ENCODE measurements at places on chromosomes 2 and 18.

- DNase-seq: no peak
Observed at GRCh38 chr18:4286256-4286655, 168.9 kb downstream of the DLGAP1 start.

DNA sequence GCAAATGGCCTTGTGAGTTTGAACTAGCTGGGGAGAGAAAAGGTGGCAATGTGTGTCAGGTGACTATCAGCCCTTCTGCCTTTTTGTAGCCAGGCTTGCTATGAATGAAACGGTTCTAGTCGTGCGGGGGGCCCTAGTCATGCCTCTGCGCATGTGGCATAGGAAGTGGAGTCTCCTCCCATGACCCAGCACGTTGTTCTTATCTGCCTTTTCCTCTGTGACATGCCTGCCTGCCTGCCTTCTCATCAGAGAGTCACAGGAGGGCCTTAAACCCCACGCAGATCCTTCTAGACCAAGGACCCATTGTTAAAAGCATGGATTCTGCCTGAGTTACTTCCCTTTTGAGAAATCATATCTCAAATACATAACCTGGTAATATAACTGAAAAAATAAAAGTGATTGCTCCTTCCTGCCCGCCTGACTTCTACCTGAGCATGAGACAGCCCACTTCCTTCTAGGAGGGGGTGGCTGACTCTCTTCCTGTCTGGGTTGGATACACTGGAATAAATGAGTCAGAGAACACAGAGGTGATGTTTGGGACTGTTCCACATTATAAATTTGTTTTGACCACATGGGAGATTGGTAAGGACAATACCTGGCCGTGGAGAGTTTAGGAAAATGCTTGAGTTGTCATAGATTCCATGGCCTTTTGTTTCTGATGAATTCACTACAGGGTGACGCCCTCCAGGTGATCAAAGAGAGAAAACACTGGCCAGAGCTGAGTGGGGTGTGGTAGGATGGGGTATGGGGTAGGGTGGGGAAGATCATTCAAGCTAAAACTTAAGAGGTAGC lies 49.8 kb downstream of the FBLN7 start:
- DNase-seq: no peak

DNA sequence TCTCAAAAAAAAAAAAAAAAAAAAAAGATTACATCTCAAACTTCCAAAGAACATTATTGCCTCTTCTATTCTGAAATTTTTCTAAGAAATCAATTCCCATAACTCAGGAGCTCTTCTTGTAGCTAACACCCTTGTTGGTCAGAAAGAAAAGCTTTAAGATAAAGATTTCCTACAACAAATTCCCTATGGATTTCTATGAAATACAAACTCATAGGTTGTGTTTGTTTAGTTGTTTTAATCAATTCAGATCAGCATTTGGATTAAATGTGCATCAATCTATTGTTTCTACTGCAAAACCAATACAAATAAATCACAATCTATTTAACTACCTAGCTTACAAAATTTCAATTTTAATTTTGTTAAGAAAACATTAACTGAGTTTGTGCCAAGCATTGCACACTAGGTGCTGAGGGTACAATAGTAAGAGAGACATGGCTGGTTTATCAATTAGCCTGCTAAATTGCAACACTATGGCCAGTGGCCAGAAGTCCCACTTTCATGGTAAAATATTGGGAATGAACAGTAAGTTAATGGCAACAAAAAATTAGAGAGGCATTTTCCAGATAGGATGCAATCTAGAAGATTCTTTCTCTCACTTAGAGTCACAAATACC lies 80.2 kb upstream of the MYCN start:
- no peak for DNase-seq

DNA sequence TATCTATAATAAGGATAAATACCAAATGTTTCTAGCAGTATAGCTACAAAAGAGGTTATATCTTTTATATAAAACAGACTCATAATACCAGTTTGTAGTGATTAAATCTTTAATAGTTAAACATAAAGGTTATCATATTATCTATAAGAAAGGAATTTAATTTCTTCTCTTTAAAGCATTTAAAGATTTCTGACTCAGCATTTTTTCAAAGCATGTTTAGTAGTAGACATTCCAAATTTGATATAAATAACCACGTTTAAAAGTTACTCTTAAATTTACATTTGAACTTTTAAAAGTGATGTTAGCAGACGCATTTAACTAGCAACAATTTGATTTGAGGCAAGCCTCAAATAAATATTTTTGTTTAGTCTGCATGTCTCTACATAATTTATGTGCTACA lies 1508.0 kb upstream of the NXPH2 start:
- no peak for DNase-seq

DNA sequence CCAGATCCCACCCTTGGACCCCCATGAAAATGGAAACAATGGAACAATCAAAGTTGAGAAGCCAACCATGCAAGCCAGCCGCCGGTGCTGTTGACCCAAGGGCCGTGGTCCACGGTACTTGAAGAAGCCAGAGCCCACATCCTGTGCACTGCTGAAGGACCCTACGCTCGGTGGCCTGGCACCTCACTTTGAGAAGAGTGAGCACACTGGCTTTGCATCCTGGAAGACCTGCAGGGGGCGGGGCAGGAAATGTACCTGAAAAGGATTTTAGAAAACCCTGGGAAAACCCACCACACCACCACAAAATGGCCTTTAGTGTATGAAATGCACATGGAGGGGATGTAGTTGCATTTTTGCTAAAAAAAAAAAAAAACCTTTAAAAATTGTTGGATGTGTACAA lies 26.5 kb upstream of the TXNDC2 start:
- no peak for DNase-seq

GRCh38 chr2:160869411-160869810 lies 290.8 kb upstream of the TANK start:
- DNase-seq: no peak

DNA sequence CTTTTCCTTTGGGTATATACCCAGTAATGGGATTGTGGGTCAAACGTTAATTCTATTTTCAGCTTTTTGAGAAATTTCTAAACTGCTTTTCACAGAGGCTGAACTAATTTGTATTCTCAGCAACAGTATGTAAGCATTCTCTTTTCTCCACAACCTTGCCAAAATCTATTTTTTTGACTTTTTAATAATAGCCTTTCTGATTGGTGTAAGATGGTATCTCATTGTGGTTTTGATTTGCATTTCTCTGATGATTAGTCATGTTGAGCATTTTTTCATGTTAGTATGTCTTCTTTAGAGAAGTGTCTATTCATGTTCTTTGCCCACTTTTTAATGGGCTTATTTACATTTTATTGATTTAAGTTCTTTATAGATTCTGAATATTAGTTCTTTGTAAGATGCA lies 145.5 kb downstream of the TRABD2A start:
- DNase-seq: no peak

DNA sequence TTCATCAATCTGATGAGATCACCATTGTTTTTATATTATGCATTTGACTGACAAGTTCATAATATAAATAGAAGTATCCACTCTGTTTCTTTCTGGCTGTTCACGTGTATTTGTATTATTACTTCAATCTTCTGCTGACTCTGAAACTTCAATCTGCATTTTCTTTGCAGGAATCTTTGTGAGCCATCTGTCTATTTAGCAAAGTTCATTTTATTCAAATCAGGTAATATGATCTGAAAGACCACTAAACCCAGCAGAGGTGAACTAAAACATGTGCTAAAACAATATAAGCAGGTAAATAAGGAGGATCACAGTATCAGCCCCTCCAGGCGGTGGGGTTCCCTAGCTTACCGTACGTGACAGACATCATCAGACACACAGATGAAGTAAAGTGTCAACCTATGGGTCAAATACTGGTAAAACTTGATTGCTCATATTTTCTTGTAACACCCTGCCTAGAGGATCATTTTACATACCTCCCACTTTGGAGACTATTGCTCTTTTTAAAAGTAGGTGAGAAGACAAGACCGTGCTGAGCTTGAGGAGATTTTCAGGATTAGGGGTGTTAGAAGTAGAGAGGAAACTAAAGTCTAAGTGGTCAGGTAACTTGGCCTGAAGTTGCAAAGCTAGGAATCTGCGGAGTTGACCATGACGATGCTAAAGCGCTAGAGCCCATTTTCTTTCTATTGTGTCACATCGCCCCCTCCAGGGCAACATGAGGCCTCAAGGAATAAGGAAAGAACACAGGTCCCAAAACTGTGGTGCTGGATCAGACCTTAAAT lies 9.0 kb downstream of the DTNB start:
- peak; percentile 57 for DNase-seq

DNA sequence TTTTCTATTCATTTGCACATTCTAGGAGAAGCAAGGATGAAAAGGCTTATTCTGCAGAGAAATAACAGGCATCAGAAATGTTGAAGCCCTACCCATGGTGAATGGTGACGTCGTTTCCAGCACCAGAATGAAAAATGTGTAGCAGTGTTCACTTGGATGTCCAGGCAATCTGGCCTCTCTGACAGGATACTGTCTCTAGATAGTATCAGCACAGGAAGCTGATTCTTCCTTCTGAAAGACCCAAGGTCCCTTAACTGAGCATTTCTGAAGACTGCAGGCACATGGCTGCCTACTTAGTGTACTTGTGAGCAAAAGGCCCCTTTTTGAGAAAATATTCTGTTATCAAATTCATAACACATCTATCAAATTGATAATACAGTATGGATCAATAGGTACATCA lies 234.1 kb downstream of the XIRP2 start:
- no peak for DNase-seq

DNA sequence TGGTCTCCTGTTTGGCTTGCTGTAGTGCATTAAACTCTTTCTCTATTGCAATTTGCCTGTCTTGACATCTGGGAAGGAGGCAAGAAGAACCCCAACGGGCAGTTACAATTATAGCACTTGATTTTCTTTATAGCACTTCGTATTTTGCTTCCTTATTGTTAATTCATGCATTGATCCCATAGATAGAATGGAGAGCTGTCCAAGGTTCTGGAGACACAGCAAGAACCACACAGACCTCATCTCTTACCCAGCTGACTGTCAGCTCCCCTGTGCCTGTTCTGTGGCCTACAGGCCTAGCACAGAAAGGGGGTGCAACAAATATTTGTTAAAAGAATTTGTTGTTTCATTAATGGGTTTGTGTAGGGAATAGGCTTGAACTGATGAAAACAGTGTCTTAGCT lies 194.3 kb downstream of the GALNT1 start:
- DNase-seq: no peak

DNA sequence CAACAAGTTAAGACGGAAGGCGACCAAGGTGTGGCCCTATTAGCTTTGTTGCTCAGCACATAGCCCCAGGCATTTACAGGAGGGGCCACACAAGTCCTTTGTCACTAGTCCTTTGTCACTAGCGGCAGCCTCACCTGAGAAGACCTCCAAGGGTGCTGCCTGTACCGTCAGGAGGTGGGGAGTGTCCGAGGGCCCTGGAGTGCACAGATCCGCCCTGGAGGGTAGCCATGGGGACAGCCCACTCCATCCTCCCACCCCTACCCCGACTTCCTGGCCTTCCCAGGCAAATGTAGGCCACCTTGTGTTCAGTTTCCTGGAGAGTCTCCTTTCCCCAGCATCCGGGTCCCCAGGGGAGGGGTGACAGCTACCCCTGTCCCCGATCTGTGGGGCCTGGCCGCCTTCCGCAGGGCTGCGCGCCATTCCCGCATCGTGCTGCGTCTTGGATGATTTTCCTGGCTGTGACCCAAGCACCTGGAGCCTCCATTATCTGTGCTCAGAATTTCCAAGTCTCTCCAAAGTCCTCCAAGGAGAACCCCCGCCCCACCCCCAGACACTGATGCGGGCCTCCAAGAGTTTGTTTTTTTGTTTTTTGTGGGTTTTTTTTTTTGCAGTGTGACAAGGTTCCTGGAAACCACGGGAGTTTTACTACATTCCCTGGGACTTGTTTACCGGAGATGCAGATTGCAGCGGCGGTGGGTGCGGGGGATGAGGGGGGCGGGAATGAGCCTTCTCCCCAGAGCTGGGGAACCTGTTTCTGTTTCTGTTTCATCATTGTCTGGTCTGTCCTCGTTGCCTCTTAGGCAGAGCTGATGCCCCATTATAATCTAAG lies 28.6 kb downstream of the TEX44 start:
- DNase-seq: no peak

DNA sequence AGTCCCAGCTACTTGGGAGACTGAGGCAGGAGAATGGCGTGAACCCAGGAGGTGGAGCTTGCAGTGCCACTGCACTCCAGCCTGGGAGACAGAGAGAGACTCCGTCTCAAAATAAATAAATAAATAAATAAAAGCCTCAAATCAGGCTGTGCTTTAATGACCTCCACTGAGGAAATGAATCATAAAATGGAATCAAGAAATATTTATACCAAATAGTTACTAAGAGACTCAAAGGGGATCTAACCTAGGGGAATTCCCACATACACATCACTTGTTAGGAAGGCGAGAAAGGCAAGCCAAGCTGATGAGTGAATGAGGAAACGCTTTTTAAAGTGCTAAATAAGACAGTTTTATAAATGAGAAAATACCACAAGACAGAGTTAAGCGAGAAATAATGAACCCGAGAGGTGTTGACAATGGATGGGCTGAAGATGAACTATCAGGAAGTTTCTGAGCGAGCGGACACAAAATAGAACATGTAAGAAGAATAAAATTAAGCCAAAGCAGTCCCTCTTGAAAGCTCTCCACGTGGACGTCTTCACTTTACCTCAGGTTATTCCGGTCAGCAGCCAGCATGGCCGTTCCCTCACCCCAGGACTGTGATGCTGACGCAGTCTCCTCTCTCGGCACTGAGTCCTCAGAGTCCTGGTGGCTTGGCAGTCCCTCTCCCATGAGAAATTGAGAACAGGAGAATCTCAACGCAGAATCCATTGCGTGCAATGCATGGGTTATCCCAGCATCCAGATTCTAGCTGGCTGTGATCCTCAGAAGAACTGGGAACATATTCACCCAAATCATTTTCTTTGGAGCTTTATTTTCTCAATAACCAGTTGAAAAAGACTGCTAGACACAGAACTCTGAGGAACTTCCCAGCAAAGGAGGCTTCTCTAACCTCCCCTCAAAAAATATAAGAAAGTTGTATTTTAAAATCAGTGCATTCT lies 22.3 kb downstream of the PXDN start:
- peak; percentile 5 for DNase-seq

DNA sequence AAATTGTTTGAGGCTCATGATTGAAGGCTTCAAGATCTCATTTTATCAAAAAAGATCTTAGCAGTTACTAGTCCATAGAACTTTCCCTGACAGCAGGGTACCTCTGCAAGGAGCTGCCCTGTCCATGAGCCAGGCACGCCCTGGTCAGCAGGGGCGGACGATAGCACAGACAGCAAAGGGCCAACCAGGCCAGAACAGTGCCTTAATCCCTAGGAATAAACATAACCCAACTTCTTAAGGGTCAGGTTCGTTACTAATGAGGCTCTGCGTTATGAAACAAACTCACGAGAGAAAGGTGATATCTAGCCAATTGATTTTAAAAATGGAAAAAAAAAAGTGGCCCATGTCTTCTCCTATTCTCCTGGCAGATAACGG lies 59.2 kb downstream of the BCL2 start:
- no peak for DNase-seq

Measured in adrenal gland (tissue), 19 donors.